Stimulated activated CD4-positive, alpha-beta T cell treated with anti-CD3 and anti-CD28 coated beads, Interleukin-15, amount 100 ng/mL, for 1 hour (primary cell): ENCODE measurements at places on chromosomes 6 and 20.

DNA sequence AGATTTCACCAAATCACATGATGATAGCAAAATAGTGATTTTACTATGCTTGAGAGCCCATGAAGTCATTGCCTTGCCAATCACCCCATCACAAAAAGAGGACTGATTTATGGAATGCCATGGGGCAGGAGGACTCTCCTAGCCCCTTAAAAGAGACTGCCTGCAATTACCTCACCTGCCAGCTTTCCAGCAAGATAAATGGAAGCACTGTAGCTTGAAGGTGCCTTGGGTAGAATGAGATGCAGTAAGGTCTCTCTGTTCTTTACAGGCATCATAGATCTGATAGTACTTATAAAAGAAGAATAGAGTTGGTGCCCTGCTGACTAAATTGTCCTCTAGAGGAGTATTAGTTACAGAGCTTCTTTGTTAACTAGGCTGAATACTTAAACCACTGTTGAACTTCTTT is 242.3 kb downstream of the TMEM242 start:
- DNase-seq, result no peak

DNA sequence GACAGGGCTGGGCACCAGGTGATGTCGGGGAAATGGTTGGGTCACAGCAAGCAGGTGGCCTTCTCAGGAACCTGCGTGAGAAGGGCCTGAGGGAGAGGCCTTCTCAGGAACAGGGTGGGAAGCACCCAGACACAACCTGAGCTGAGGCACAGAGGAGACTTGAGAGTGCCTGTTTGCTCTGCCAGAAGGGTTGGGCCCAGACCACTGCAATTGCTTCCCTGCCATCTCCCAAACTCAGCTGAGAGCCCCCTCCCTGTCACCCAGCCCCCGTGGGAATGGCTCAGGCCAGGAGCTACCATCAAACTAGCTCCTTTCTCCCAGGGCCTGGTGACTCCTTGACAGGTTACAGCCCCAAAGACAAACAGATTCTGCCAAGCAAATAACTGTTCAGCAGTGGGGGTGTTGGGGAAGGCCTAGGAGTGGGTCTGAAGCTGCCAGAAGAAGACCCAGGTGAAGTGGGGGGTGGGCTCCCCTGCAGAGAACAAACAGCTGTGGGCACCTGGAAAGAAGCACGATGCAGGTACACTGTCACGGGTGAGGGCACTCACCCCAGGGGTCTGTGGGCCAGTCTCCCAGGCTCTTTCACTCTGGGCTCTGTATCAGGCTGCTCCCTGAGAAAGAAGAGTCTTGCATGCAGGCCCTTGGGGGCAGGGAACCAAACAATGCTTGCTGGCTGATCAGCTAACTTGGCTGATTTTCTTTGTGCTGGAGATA is 30.4 kb upstream of the SPDEF start:
- no peak for DNase-seq

- DNase-seq, result peak; percentile 35
Measured at GRCh38 chr20:33667245-33667675, 517 bp downstream of the ACTL10 start.

GRCh38 chr20:10447028-10447427 is 11.9 kb downstream of the SLX4IP start:
- DNase-seq, result no peak

DNA sequence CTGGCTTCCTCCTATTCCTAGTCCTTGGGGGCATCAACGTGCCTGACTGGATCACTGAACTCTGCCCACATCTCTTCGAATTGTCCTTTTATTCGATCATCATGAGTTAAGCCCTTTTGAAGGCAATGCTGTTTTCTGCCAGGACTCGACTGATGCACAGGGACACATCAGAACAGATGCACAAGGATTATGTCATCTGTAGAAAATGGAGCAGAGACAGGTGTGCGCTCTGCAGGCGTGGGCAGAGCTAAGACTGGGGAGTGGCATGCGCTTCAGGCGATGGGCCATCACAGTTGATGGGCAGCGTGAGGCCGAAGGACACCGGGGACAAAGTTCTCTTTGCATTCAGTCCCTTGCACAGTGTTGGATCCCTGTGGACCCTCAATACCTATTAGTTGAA is 13.1 kb downstream of the GABRR1 start:
- DNase-seq, result no peak

DNA sequence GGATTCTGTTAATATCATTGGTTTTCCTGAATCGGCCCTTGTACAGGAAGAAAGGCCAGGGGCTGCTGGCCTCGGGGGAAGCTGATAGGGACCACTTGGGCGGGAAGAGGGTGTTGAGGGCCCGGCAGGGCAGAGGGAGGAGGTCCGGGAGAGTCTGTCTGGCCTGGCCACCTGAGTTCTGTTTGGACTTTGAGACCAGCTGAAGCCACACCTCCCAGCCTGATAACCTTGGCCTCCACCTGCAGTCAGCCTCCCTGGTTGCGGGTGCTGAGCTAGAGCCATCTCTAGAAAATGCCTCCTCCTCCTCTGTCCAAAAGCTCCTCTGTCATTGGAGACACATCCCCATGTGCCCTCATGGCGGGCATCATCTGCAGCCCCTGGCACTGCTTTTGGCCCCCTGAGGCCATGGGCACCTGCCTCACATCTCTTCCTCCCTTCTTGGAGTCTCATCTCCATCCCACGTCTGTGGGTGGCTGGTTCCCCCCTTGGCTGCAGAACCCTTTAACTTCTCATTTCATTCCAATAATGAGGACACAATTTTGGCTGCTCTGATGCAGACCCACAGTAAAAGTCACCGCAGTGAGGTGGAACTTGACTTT is 16.6 kb downstream of the APCDD1L start:
- DNase-seq, result no peak

- no peak for DNase-seq
Measured at GRCh38 chr6:30168741-30169140, 5.4 kb downstream of the TRIM15 start.

DNA sequence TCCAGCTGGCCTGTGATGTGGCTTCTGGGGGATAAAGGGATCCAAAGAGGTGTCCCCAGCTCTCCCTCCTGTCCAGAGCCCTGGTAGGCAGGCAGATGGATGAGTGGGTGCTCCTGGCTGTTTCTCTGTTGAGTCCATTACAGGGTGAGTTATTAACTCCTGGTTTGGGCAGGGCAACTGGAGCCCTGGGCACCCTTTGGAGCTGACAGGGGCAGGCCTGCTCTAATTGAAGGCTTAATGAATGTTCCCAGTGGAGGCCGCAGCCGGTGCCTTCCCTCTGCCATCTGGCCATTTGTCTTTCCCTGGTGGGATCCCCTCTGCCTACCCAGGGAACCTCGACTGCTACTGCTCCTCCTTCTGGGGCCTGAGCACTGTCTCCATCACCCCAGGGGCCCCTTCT is 44.7 kb upstream of the MLN start:
- no peak for DNase-seq

GRCh38 chr6:101799531-101799930 is 406.0 kb downstream of the GRIK2 start:
- no peak for DNase-seq

GRCh38 chr6:9563568-9563967 is 851.3 kb downstream of the TFAP2A start:
- no peak for DNase-seq

GRCh38 chr6:44176762-44177509 is 18.3 kb downstream of the CAPN11 start:
- no peak for DNase-seq

DNA sequence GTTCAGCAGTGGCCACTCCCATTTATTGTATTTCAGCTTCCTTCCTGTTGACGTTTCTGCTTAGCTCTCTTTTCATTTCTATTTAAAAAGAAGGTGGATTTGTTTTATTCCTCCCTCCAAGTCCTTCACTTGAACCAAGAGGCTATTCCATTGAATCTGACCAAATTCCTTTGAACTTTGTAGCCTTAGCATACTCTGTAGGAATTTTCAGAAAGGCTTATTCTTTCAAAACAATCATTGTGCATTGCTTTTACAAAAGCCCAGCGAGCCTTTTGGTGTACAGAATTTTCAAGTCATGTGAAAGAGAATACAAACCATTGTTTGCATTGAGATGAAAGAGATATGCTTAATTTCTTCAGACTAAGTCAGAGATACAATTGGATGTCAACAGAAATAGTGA is 151.0 kb upstream of the INSM1 start:
- no peak for DNase-seq

GRCh38 chr6:181049-181654 is 111.1 kb upstream of the DUSP22 start:
- no peak for DNase-seq
